DMS153 (cell line): ENCODE measurements at places on chromosomes 13 and 19.
A peak's percentile ranks its signal among the peaks of the same experiment; 100 is the strongest.

DNA sequence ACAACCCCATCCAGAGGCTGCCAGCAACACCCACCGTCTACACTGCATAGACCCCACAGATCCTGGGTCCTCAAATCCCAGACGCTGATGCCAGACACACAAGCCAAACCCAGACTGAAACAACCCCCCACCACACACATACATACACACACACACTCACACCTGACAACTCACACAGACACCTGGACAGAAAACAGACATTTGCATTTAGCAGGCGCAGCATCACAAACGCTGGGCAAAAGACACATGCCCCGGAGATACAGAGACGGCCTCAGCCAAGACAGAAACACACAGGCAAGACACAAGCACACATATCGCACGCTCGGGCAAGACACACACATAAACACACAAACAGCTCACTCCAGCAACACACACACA, 1.3 kb downstream of the BBC3 start:
- no peak for DNase-seq

DNA sequence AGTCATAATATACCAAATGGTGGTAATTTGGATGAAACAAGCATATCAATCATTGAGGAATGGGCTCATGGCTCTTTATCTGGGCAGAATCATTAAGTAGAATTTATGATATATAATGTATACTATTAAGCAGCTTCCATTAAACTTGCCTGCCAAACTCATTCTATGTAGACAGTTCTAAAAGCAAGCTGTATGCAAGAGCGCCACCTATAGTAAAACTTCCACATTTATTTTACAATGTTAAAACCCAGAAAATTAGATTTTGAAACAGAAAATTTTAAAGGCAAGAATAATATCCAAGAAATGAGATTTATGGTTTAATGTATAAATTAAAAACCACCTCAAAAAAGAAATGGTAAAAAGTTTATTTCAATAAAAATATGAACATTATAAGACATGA, 161.5 kb downstream of the MZT1 start:
- peak; percentile 7 for DNase-seq

- DNase-seq: no peak
Measured at GRCh38 chr13:94761407-94761806, 49.1 kb upstream of the SOX21 start.

GRCh38 chr13:110192472-110192871, 114.5 kb downstream of the COL4A1 start:
- DNase-seq: no peak
